ENCODE measurements at places on chromosomes 2 and 18.

- DNase-seq: no peak
These were observed 3.5 kb upstream of the CROCC2 start for GRCh38 chr2:240902615-240903041.

- DNase-seq: no peak
These were observed 25.2 kb upstream of the ASB1 start for GRCh38 chr2:238401551-238401950.

GRCh38 chr2:44245083-44245861, 30.0 kb upstream of the SLC3A1 start:
- no peak for DNase-seq

DNA sequence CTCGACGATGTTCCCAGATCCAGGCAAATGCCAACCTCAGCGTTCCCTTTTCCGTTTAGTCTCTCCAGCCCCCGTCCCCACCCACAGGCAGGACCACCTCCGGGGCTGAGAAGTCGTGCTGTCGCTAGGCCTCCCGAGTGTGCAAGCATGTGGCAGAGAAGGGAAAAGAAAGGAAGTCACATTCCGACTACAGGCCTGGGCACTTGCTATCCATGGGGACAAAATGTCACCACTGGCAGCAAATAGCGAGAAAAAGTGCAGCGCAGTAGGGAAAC, 420 bp downstream of the PIGN start:
- DNase-seq: no peak

- DNase-seq: no peak
These were observed 899 bp downstream of the RAX start for GRCh38 chr18:59272221-59272888.

- DNase-seq: peak; percentile 77
These were observed 8.1 kb downstream of the METTL21A start for GRCh38 chr2:207617011-207617671.

DNA sequence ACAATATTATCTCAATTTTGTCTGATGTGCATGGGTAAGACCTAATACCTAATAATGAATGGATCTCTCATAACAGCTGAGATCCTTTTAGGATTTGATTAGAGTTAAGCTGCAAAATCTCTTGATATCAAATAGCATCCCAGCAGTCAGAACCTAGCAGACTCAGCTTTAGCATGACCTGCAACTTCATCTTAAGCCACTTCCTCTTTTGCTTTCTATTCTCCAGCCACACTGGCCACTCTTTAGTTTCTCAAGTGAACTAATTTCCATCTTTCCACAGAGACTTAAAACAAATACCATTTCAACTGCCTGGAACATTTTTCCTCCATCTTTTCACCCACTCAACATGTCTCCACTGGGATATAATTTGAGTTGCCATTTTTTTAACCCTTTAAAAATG, 1251.6 kb upstream of the ZEB2 start:
- no peak for DNase-seq

DNA sequence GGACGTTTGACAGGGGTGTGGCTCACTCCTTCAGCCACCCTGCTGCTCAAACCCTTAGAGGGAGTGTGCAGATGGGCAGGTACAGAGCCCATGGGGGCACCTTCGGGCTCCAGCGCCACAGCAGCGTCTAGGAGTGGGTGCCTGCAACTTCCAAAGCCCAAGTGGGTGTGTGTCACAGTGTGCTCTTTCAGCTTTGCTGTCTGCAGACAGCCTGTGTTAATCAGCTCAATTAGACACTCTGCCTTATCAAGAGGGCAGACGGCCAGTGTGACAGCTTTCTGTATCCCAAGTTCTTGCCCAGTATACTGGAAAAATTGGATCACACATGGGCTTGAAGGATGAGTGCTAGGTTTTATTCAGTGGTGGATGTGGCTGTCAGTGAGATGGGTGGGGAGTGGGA, 96.7 kb downstream of the AP1S3 start:
- DNase-seq: no peak

- no peak for DNase-seq
These were observed 289.2 kb upstream of the HDAC4 start for GRCh38 chr2:239689985-239690384.

DNA sequence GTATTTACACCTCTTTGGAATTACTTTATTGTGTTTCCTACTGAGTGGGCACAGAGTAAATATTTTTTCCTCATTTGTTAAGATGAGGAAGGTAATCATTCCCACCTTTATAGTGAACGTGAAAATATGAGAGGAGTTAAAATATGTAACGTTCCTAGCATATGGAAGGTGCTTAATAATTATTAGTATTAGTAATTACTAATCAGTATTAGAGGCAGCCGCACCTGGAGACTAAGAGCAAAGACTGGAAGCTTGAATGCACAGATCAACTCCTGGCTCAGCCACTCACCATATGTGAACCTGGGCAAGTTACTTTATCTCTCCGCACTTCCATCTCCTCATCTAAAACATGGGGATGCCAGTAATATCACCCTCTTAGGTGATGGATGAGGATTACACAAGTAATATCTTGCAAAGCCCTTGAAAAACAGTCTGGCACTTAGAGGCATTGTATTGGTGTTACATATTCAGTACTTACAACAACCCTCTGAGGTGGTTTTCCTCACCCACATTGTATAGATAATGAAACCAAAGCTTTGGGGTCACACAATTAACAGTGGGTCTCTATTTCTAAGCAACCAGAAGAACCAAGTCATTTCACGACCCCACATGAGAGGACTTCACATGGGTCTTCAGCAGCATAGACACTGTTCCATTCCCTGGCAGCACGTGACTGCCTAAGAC, 100.3 kb upstream of the KCTD1 start:
- no peak for DNase-seq

DNA sequence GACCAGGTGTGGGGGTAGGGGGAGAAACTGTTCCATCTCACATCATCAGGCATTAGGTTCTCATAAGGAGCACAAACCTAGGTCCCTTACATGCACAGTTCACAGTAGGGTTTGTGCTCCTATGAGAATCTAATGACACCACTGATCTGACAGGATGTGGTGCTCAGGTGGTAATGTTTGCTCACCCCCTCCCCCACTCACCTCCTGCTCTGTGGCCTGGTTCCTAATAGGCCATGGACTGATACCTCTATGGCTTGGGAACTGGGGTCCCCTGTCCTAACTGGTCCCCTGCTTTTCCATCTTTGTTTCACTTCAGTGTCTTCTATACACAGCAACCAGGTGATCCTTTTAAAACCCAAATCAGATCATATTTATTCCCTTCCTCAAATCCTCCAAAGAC, 267.8 kb downstream of the TNS1 start:
- DNase-seq: no peak

- DNase-seq: no peak
These were observed 99.7 kb upstream of the CYRIA start for GRCh38 chr2:16765356-16765755.

DNA sequence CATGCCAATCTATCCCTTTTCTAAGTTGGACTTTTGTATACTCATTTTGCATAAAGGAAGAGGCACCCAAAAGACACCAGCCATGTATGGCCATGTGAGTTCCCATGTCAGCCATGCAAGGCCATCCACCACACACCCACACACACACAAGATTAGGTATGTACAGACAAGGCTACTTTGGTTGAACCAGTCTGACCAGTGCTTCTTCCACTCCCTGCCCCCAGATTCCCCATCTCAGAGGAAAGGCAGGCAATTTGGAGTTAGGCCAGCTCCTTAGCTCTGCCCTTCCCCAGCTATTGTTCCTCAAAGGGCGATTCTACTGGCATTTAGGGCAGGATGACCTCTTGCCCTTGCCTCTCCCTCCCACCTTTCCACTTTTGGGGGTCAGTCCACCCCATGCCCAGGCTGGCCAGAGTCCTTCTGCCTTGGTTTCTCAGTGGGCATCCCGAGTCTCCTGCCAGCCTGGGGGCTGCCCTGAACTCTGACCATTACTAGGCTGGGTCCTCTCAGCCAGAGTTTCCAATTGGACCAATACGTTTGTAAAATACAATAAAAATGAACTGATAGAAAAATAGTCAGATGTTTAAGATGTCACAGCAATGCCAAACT, 101.1 kb downstream of the ZBTB7C start:
- no peak for DNase-seq

- peak; percentile 86 for DNase-seq
These were observed 264.7 kb downstream of the CYP26B1 start for GRCh38 chr2:71882949-71883472.

DNA sequence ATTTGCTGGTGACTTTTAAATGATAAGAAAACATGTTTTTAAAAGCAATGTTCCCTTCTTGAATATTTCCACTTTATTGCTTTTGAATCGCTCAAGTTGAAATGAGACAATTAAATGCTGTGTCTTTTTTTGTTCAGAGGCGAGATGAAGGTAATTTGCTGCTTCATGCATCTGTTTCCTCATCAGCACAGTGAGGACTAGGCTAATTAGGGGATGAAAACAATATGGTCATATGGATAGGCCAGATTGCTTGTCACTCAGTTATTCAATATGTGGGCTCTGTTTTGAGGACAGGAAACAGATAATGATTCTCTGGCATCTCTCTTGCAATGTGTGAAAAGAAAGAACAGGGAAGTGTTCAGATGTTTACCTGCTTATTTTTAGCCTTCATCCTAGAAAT, 61.0 kb downstream of the ERBB4 start:
- no peak for DNase-seq

DNA sequence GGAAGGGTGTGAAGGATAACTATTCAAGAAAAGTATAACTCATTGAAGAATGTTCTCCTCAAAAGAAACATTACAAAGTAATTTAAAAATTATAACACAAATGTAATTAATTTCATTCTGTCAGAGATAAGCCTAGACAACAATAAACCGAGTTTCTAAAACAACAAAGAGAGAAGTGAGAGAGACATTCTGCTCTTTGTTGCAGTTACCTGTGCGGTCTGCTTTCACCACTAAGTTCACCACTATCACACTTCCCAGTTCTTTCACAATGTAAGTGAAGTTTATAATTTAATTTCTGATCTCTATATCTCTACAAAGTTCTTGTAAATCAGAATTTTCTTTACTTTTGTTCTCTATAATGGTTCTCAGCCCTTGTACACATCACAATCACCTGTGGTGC, 76.3 kb upstream of the FRZB start:
- DNase-seq: no peak

- DNase-seq: no peak
These were observed 51.3 kb downstream of the SEPTIN10 start for GRCh38 chr2:109562421-109562820.

DNA sequence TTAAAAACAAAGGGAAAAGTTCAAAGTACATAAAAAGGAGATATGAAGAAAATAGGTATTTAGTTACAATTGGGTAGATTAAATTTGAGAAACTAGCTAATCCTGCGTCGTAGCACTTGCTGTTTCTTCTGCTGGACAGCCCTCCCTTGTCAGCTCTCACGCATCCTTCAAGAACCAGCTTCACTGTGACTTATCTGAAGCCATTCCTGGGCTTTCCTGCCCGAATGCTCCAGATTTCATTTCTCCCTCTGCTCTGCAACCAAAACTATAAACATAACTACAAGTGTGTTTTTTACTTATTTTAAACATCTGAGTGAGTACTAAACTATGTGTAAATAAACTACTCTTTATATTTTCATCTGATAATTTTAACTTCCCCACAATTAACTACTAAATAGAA, 149.2 kb downstream of the MTCL1 start:
- DNase-seq: no peak

- peak; percentile 85 for DNase-seq
These were observed 35.8 kb upstream of the GRB14 start for GRCh38 chr2:164657129-164657528.

GRCh38 chr2:136067897-136068580, 49.9 kb downstream of the CXCR4 start:
- no peak for DNase-seq

GRCh38 chr2:62151306-62151638, 44.6 kb upstream of the B3GNT2 start:
- no peak for DNase-seq

DNA sequence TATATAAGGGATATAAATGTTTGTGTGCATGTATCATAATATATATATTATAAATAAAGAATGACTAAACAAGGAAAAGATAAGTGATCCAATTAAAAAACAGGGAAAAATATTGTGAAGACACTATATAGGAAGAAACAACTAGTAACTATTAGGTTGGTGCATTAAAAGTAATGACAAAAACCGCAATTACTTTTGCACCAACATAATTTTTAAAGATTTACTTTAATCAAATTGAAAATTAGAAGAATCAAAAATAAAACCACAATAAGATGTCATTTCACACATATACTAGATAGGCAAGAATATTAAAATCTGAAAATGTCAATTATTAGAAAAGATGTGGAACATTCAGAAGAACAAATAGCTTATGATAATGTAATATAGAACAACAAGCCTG, 595.9 kb downstream of the KCNJ3 start:
- DNase-seq: no peak

GRCh38 chr2:45755585-45756335, 104.3 kb downstream of the PRKCE start:
- DNase-seq: peak; percentile 91

- DNase-seq: peak; percentile 26
These were observed 9.6 kb upstream of the KCNG2 start for GRCh38 chr18:79787865-79788733.

DNA sequence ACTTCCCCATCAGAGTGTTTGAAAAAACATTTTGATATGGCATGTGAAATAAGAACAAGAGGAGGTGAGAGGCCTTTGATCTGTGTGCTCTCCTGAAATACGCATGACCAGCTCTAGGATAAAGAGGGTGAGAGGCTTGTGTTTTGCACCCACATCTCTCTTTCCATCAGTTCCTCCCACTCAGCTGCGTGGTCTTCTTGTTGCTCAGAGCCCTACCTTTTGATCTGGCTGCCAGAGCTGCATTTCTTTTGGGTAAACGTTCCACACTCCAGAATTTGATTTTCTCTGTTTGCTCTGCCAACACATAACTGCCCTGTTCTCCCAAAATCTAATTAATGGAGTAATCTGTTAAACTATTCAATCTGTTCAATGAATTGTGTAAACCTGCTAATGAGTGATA, 72.0 kb upstream of the FN1 start:
- no peak for DNase-seq

- no peak for DNase-seq
These were observed 3.7 kb downstream of the CYB5A start for GRCh38 chr18:74288041-74288440.

GRCh38 chr2:197140045-197140444, 170.5 kb downstream of the ANKRD44 start:
- no peak for DNase-seq

- peak; percentile 57 for DNase-seq
These were observed 173.3 kb upstream of the ERBB4 start for GRCh38 chr2:212711856-212712255.
